Activated T-helper 1 cell treated with anti-CD3 and anti-CD28 coated beads, Interleukin-12 subunit alpha, Interleukin-12 subunit beta, Interleukin-2, Interleukin-4 antibody, amounts not matched to agents 30 ng/mL and 10 ng/mL and 1 ng/mL, durations not matched to agents 14 hours and 24 hours and 36 hours (primary cell): ENCODE measurements at places on chromosomes 2 and 18. TPM values are rescaled to one million over a fixed set of nuclear protein-coding genes. Genes with fewer than 3 reads are reported as not detected.

DNA sequence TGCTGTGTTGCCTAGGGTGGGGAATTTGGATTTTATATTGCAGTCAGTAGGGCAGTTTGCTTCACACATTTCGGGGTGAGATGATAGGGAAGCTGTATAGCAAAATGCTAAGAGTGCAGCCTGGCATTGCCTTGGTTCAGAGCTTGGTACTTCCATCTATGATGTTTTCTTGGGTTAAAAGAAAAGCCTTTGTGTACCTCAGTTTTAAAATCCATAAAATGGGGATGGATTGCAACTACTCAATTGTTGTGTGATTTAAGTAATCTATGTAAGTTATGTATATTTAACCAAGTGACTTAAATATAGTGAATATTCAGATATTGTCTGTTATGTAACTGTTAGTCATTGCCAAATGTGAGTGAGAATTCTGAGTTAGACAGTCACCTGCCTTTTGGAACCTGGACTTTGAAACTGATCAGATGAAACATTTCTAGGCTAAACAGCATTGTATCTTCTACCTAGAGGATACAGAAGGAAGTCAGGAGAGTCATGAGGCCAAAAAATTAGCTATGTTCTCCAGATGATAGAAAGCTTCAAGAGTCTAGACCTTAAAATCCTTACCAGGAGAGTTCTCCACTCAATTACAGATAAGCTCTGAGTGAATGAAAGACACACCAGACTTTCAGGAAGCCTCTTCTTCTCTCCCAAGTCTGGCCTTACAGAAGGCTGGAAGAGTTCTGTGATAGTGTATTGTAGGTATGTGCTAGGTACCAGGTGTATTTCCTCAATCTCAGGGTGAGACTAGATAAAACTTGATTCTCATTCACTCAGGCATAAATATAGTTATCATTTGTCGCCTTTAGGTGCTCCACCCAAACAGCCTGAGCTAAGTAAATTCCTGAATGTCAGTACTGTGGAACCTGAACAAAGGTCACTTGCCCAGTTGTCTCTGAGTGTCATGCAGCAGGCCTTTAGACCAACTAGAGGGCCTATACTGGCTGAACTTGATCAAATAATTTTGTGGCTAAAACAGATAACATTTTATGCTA, 7.5 kb downstream of the RIOK3 start:
- H3K27me3 ChIP-seq, result no peaks in the 10 kb centered on the region
- peaks cover 38% of the 10 kb centered on the region for H3K36me3 ChIP-seq
- DNase-seq, result no peak
- H3K27ac ChIP-seq, result peak overlapping the region; percentile 61

GRCh38 chr18:75247611-75248421, 37.2 kb downstream of the TSHZ1 start:
- DNase-seq, result no peak
- H3K36me3 ChIP-seq, result no peaks in the 10 kb centered on the region
- H3K27ac ChIP-seq, result peak overlapping the region; percentile 15
- H3K4me1 ChIP-seq, result peaks cover 39% of the 10 kb centered on the region

- no peak overlapping the region for H3K4me3 ChIP-seq
- no peak for DNase-seq
- peaks cover 2% of the 10 kb centered on the region for H3K27me3 ChIP-seq
- H3K27ac ChIP-seq, result no peak overlapping the region
- no peaks in the 10 kb centered on the region for H3K36me3 ChIP-seq
- H3K4me1 ChIP-seq, result no peaks in the 10 kb centered on the region
Measured at GRCh38 chr2:223594831-223595230, 7.3 kb downstream of the SCG2 start.

DNA sequence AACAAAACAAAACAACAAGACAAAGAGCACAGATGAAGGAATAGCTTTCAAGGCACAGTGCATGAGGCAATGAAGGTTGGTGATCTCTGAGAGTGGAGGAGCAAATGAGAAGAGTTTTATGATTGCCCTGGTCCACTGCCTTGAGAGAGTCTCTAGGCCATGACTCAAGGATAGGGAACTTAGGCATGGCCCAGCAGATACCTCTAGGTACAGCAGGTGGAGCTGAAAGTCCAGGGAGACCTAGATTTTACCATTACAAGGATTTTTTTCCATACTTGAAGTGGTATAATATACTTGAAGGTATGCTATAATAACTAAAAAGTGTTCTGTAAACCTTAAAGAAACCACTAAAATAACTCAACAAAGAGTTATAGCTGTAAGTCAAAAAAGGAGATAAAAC, 239.5 kb upstream of the KLHL29 start:
- no peaks in the 10 kb centered on the region for H3K4me1 ChIP-seq
- H3K36me3 ChIP-seq, result no peaks in the 10 kb centered on the region
- DNase-seq, result no peak
- no peak overlapping the region for H3K27ac ChIP-seq

DNA sequence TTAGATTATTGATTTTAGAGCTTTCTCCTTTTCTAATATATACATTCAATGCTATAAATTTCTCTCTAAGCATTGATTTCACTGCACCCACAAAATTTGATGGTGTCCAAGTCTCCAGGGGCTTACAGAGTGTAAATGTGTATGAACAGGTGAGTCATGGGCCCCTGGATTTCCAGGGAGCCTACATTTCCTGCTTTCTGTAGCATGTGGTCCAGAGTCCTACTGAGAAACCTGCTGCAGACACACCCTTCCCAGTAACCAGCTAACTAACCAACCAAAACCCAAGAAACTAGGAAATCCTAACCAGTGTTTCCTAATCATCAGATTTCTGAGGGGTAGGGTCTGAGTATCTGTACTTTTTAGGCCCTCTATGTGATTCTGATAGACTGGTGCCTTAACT, 39.5 kb upstream of the TANC1 start:
- no peak overlapping the region for H3K4me3 ChIP-seq
- H3K4me1 ChIP-seq, result peaks cover 7% of the 10 kb centered on the region
- peaks cover 3% of the 10 kb centered on the region for H3K27me3 ChIP-seq
- DNase-seq, result no peak
- H3K27ac ChIP-seq, result no peak overlapping the region

DNA sequence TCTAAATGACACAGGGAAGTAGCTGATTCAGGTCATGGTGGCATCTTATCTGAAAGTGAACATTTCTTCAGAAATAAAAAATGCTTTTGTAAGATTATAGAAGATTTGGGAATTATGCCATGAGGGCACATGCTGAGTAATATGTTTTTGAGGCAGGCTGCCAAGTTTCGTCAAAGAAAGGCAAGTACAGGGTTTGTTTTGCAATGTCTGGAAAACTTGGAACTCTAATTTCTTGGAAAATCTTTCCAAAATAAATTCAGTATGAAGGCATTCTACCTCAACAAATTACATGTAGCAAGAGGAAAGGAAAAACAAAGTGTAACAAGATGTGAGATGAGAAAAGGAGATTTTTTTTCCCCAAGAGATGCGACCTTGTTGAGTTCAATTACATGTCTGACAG, 167.7 kb downstream of the PLCL1 start:
- no peaks in the 10 kb centered on the region for H3K27me3 ChIP-seq
- no peak for DNase-seq
- no peak overlapping the region for H3K27ac ChIP-seq
- H3K4me3 ChIP-seq, result no peak overlapping the region
- H3K36me3 ChIP-seq, result no peaks in the 10 kb centered on the region
- no peaks in the 10 kb centered on the region for H3K4me1 ChIP-seq

- no peak overlapping the region for H3K4me3 ChIP-seq
- no peak for DNase-seq
- H3K27me3 ChIP-seq, result peaks cover 33% of the 10 kb centered on the region
- H3K27ac ChIP-seq, result no peak overlapping the region
Measured at GRCh38 chr2:68632021-68632420, 11.4 kb upstream of the PROKR1 start.

GRCh38 chr18:75267643-75268363, 57.2 kb downstream of the TSHZ1 start:
- no peaks in the 10 kb centered on the region for H3K36me3 ChIP-seq
- no peaks in the 10 kb centered on the region for H3K4me1 ChIP-seq
- H3K4me3 ChIP-seq, result no peak overlapping the region
- DNase-seq, result no peak
- H3K27ac ChIP-seq, result no peak overlapping the region
- no peaks in the 10 kb centered on the region for H3K27me3 ChIP-seq

DNA sequence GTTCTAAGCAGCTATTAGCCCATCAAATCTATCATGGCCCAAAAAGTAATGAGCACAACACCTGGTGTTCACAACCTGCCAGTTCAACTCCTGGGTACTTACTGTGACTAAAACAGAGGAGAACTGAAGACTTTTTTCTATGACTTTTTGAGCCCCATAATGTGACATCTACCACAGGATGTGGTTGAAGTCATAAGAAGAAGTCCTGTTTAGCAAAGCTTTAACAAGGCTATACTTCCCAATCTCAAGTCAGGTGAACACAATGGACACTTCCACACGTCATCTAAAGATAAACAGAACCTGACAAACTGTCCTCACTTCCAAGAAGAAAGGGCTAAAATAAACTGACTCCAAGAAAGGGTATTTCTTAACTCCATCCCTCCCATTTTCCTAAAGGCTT, 138.8 kb downstream of the ATAD2B start:
- peaks cover 20% of the 10 kb centered on the region for H3K4me1 ChIP-seq
- no peak overlapping the region for H3K4me3 ChIP-seq
- no peak overlapping the region for H3K27ac ChIP-seq
- H3K27me3 ChIP-seq, result no peaks in the 10 kb centered on the region
- H3K36me3 ChIP-seq, result peaks cover 23% of the 10 kb centered on the region
- peak; percentile 6 for DNase-seq

DNA sequence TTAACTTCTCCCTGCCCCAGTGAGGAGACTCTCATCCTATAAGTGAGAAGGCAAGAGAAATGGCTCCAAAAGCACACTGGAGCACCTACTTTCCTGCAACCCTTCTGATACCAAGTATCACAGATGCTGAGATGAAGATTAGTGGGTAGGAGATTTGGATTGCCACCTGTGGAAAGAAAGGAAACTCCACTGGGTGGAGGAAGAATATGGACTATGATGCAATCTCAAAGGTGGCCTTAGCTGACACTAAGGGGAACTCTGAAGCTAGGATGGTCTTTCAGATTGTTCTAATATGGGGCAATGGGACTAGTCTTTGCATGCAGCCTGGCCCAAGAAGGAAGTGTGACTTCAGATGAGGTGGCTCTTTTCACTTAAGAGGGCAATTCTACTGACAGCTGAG, 21.6 kb downstream of the PRKRA start:
- no peak overlapping the region for H3K27ac ChIP-seq
- peaks cover 62% of the 10 kb centered on the region for H3K36me3 ChIP-seq
- H3K27me3 ChIP-seq, result peaks cover 3% of the 10 kb centered on the region
- H3K4me3 ChIP-seq, result no peak overlapping the region
- H3K4me1 ChIP-seq, result peaks cover 4% of the 10 kb centered on the region

DNA sequence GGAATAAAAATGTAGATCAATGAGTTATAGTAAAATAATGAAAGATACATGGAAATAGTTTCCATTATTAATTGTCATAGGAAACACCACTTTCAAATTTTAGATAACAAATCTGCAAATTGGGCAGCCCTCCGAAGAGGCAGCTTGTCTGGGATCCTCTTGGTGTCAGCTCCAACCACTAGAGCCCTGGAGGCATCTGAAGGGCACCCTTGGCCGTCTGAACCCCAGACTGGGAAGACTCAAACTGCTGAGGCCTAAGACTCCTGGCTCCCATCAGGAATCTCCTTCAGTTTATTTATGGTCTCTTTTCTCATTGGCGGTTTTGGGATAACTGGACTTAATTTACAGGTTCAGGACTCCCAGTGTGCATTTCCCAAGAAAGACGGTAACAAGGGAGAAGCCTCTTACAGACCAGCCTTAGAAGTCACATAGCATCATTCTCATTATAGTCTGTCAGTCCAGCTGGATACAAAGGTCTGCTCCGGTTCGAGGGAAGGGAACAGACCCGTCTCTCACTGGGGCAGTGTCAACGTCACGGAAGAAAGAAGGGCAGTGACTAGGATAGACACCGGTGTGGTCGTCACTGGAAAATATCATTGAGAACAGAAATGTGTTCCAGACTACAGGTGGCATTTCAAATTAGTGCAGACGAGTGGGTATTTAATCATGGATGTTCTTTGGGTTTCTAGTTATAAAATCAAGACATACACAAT, 390.7 kb upstream of the NETO1 start:
- H3K27ac ChIP-seq, result no peak overlapping the region
- H3K27me3 ChIP-seq, result no peaks in the 10 kb centered on the region
- no peaks in the 10 kb centered on the region for H3K36me3 ChIP-seq
- no peaks in the 10 kb centered on the region for H3K4me1 ChIP-seq

GRCh38 chr2:185802926-185803325, 64.3 kb downstream of the FSIP2 start:
- H3K4me1 ChIP-seq, result no peaks in the 10 kb centered on the region
- no peak overlapping the region for H3K27ac ChIP-seq

DNA sequence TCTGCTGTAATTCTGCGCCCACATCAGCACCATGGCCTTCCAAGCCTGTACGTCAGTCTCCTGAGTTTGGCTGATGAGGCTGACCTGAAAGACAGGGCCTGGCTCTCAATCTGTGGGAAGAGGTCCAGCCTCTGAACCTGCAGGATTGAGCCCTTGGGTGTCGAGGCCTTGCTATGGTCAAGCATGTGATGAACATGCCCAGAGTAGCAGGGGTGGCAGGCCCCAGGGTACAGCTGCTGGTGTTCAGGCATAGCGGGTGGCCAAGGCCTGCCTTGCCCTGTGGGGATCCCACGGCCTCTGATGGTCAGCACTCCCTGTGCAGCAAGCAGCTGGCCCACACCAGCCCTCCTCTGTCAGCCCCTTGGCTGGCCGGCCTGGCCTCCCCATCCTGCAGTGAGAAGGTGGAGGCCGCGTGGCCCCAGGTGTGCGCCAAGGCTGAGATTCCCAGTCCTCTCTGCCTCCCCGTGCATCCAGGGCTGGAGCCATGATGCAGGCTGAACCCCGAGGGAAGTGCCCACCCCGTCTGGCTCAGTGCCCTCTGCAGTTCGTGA, 298.4 kb downstream of the NDUFA10 start:
- no peak for DNase-seq
- H3K4me1 ChIP-seq, result no peaks in the 10 kb centered on the region
- no peaks in the 10 kb centered on the region for H3K27me3 ChIP-seq
- H3K27ac ChIP-seq, result no peak overlapping the region

DNA sequence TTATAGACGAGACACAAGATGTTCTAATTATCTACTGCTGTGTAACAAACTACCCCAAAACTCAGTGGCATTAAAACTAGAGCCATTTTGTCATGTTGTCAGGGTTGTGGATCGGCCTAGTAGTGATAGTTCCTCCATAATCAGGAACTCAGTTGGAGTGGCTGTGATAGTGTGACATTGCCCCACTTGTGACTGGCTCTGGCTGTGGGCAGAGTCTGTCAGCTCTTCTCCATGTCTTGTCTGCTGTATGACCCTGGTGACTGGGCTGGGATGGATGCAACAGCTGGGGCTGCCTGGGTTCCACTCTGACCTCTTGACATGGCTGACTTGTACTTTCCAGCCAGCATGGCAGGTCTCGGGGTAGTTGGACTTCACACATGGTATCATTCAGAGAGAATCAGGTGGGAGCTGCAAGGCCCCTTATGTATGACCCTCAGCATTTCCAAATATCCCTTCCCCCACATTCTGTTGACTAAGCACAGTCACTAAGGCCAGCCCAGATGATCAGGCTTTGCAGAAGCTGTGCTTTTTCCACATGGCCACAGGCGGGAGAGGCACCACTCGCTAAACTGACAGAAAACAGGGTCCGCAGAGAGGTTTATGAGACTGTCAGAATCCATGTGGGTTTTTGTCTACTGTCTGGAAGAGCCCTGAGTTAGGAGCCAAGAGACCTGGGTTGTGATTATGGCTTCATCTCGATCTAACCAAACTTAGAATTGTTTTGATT, 50.3 kb downstream of the SETBP1 start:
- peaks cover 100% of the 10 kb centered on the region for H3K4me1 ChIP-seq
- H3K27ac ChIP-seq, result peak overlapping the region; percentile 76
- DNase-seq, result no peak
- no peaks in the 10 kb centered on the region for H3K27me3 ChIP-seq
- no peak overlapping the region for H3K4me3 ChIP-seq
- H3K36me3 ChIP-seq, result peaks cover 22% of the 10 kb centered on the region

Gene HOXD12
- total RNA-seq, result not detected in 2 replicates

Gene LYPD1
- not detected in 2 replicates for total RNA-seq

Gene WNT10A
- 0.10 and 0.18 TPM in 2 replicates for total RNA-seq

Gene AKAIN1
- total RNA-seq, result not detected in 2 replicates

Gene UGT1A4
- total RNA-seq, result not detected in 2 replicates

Gene ZNF514
- 9.9 and 10.1 TPM in 2 replicates for total RNA-seq

Gene TMEM178A
- total RNA-seq, result not detected in 2 replicates
